ENCODE measurements at places on chromosomes 1 and 21.

- no peak for DNase-seq
Measured at GRCh38 chr1:53448241-53448841, 10.9 kb upstream of the DMRTB1 start.

DNA sequence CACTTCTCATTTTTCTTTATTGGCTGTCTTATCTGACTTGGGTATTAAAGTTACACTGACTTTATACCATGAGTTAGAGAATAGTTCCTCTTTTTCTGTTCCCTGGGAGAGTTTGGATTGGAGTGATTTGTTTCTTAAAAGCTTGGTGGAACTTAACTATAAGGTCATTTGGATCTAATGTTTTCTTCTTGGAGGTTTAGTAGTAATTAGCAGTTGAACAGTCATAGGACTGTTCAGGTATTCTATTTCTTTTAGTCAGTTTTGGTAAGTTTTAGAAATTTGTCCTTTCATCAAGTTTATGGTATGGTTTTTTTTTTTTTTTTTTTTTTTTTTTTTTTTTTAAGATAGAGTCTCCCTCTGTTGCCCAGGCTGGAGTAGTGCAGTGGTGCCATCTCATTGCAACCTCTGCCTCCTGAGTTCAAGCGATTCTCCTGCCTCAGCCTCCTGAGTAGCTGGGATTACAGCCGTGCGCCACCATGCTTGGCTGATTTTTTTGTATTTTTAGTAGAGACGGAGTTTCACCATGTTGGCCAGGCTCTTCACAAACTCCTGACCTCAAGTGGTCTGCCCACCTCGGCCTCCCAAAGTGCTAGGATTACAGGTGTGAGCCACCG, 6.3 kb downstream of the TTC3 start:
- no peak for DNase-seq

GRCh38 chr21:18477043-18477442, 73.5 kb upstream of the TMPRSS15 start:
- no peak for DNase-seq

- DNase-seq: no peak
Measured at GRCh38 chr1:99681583-99681982, 35.7 kb downstream of the PALMD start.

GRCh38 chr1:34477632-34478141, 277.2 kb upstream of the GJB5 start:
- no peak for DNase-seq

- DNase-seq: no peak
Measured at GRCh38 chr1:201331166-201331565, 46.3 kb downstream of the TNNT2 start.
